Breast epithelium (tissue), 4 donors: ENCODE measurements at places on chromosomes 5 and 9. TPM values are rescaled to one million over a fixed set of nuclear protein-coding genes. Genes with fewer than 3 reads are reported as not detected.

- H3K27ac ChIP-seq, result no peak overlapping the region
- DNase-seq, result no peak
- H3K4me3 ChIP-seq, result no peak overlapping the region
- no peaks in the 10 kb centered on the region for H3K36me3 ChIP-seq
- H3K27me3 ChIP-seq, result no peaks in the 10 kb centered on the region
- H3K4me1 ChIP-seq, result no peaks in the 10 kb centered on the region
Measured at GRCh38 chr9:96150324-96151227, 151.4 kb downstream of the HSD17B3 start.

GRCh38 chr5:149294872-149295829 lies 23.5 kb downstream of the AFAP1L1 start:
- H3K36me3 ChIP-seq, result no peaks in the 10 kb centered on the region
- H3K4me1 ChIP-seq, result no peaks in the 10 kb centered on the region
- DNase-seq, result no peak
- H3K27me3 ChIP-seq, result no peaks in the 10 kb centered on the region
- H3K4me3 ChIP-seq, result no peak overlapping the region
- peak overlapping the region; percentile 16 for H3K27ac ChIP-seq

GRCh38 chr5:97000391-97000790 lies 64.5 kb downstream of the LNPEP start:
- no peak for DNase-seq
- no peaks in the 10 kb centered on the region for H3K4me1 ChIP-seq
- H3K27ac ChIP-seq, result no peak overlapping the region
- no peaks in the 10 kb centered on the region for H3K27me3 ChIP-seq

The SLC34A1 gene
- total RNA-seq, result not detected

The MAMDC2 gene
- total RNA-seq, result 17.0 TPM
